ENCODE measurements at places on chromosomes 7 and 10. TPM values are rescaled to one million over a fixed set of nuclear protein-coding genes. Genes with fewer than 3 reads are reported as not detected.

The CLRN3 gene
- total RNA-seq = not detected

The CYP2W1 gene
- total RNA-seq = not detected

The VGF gene
- total RNA-seq = 0.30 TPM

The WASHC2C gene
- total RNA-seq = 40.9 TPM

The MMD2 gene
- total RNA-seq = not detected

The AKR1C8 gene
- total RNA-seq = 1.5 TPM

The FOXL3 gene
- total RNA-seq = not detected

Data from activated CD4-positive, alpha-beta memory T cell treated with anti-CD3 and anti-CD28 coated beads, Interleukin-2, amount 10 ng/mL, durations not matched to agents 7 days and 5 days (primary cell).